Stimulated activated CD8-positive, alpha-beta memory T cell treated with anti-CD3 and anti-CD28 coated beads, Interleukin-7, amount 100 ng/mL, for 48 hours (primary cell): ENCODE measurements at places on chromosomes 11 and 22.

DNA sequence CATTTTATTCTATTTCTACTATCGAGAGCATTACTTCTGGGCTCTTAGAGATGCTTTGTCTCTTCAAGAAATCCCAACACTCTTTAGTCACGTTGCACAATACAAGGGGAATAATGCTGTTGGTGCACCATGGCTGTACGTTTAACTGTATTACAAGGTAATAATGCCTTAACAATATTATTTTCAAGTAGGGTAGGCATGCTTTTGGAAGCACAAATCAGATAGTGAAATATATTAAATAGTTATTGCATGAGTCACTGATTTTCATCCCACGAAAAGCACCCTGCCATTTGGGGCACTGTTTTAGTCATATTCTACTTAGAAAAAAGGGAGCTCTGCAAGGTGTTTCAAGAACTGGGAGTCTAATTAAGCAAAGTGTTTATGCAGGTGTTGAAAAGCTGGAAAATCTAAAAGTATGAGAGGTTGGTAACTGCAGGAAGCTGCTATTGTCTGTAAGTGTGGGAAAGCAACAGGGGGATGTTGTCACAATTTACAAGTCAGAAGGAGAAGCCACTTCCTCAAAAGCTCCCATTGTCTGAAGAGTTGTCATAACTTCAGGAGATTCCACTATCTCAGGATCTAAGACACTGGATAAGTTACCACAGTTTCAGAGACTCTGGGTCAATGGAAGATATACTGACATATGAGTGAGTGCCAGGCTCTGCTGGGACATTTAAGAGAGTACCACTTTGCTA lies 218.2 kb downstream of the JRKL start:
- no peak for DNase-seq

DNA sequence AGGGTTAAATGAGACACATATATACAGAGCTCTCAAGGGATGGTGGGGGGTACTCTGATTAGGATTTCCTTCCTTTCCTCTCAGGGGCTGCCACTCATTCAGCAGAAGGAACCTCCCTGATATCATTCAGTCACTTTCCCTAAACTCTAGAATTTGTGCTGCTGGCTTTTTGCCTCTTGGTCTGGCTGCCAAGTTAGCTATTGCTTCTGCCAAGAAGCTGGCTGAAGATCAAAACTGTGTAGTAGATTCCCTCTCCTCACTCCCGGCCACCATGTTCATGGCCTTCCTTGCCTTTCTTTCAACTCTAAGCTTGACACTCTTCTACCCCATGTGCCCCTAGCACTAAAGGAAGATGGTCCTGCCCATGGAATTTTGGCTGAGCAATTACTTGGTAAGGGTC lies 18.7 kb downstream of the SLC6A5 start:
- no peak for DNase-seq

GRCh38 chr11:61675826-61676225 lies 4.4 kb upstream of the DAGLA start:
- no peak for DNase-seq

DNA sequence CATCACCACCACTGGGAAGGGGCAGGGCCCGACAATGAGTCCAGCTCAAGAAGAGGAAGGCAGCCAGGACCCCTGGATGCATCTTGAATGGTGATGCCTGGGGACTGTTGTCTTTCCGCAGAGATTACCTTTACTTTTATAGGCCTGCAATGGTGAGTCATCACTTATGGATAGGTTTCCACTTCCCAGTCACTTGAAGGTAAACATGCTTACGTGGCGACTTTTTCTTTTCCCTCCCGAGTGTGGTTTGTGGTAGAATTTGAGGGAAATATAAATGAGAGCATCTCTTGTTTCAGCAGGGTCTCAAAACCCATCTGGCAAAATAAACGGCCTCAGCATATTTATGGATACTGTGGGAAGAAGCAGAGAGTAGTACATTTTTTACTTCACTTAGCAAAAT lies at the start of gene MMP13:
Gene MMP13 (minus strand): TSS at position 109 of the 400 bp plus-strand sequence. CDS start 27 bp downstream, at position 82.
- no peak for DNase-seq

GRCh38 chr11:96043291-96043690 lies 119.4 kb upstream of the MTMR2 start:
- DNase-seq, result no peak

DNA sequence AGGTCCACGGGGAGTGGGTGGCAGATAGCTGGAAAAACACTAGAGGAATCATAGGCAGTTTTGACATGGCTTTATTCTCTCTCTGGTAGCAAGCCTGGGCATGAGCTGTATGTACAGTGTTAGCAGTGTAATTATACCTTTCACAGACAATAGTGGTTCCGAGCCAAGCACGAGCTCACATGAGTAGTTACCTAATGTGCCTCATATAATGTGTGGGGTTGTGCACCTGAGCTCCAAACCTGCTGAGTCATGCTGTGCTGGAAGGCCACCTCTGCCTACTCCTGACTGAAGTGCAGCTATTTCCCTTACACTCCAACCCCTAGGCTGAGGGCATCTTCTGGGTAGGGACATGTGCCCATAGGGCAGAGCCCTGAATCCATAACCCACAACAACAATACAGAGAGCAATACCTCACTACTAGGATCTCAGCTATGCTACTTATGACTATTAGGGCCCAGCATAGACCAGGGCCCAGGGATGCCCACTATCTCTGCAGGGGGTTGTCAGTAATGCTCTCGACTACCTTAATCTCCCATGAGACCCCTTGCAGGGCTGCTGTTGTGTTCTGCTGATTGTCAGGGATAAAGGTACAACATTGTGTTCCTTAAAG lies 432.1 kb downstream of the DYNC2H1 start:
- DNase-seq, result no peak

DNA sequence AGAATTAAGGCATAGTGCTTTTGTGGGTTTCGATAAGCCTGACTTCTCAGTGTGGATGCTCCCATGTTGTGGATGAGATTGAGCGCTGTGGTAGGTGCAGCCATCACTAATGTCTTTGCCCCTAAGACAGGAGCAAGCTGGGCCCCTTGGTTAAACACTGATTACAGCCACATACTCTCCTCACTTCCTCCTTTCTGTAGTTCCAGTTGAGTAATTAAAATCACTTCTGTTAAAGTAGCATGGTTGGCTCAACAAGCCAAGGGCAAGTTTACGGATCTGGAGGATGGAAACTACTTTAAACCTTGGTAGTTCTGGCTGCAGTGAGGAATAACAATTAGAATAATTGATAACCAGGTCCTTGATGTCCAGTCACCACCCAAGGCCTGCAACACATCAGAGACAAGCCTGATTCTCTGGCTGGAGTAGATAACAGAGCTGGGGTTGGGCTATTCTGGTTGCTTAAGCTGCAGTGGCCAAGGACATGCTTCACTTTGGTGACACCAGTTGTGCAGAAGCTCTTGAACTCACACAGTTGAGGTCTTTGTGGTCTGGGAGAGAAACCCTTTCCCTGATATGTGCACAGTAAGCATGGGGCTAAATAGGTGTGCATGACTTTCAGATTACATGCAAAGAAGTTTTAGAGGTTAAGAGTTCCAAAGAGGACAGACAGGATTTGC lies 81.3 kb downstream of the KIRREL3 start:
- no peak for DNase-seq

DNA sequence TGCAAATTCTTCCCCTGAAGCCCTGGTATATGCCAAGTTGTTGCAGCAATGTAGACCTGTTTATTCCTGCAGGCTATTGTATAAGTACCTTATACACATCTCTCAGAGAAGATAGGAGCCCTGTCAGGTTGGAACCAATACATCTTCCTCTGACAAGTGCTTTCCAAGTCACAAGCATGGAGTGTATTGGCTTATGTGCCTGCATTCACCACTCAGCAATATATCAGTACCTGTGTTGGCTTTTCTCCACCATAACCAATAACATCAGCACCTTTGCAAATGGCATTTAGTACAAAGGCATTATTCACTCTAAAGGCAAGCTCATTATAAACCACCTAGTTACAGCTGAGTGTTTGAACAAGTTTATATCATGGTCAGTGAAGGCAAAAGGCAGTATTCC lies 611.7 kb upstream of the CNTN5 start:
- DNase-seq, result no peak

DNA sequence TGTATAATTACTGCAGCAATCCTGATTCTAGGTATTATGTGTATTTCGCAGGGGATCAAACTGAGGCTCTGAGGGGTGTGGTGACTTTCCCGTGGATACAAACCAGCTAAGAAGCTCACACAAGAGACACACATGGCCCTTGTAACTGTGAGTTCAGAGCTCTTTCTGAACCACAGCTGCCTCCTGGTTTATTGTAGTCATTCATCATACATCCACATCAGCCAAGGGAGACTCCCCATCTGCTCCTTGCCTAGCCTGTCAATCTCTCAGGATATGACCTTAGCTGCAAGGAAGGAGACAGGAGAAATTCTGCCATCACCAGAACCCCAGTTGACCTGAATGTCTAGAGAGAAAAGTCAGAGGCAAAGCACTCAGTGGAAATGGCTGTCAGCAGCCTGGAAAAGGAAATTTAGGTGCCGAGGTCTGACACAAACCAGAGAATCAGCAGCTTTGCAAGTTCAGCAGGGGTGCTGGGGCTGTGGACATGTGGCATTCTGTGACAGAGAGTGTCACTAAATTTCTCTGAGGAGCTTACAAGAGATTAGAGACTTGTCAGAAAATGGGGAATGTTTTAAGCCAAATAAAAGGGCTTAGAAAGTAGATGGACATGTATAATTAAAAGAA lies 209.5 kb downstream of the AASDHPPT start:
- DNase-seq, result no peak

DNA sequence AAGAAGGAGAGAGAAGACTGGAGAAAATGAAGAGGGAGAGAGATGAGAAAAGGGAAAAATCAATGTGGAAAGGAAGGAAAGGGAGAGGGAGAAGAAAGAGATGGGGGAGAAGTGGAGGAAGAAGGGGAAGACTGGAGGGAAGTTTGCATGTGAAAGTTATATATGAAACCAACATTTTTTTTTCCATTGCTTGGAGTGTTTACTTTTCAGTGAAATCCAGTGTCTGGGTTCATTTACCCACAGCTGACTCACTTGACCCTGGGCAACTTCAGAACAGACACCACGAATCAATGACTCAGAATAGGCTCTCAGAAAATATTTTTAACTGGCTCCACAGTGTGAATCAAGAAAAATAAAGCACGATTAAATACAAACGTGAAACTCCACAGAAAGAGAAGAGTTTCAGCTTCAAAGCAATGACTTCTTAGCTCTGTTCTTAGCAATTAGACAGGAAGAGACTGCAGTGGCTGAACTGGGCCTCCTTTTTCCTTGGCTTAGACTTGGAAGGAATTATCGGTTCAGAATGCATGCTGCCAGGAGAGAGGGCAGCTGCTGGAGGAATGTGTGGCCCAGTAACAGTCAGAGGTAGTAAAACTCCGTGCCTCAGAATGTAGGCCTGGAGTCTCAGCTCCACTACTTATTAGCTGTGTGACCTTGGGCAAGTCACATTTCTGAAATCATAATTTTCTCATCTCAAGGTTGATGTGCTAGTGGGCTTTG lies 237.5 kb downstream of the MIAT start:
- no peak for DNase-seq

DNA sequence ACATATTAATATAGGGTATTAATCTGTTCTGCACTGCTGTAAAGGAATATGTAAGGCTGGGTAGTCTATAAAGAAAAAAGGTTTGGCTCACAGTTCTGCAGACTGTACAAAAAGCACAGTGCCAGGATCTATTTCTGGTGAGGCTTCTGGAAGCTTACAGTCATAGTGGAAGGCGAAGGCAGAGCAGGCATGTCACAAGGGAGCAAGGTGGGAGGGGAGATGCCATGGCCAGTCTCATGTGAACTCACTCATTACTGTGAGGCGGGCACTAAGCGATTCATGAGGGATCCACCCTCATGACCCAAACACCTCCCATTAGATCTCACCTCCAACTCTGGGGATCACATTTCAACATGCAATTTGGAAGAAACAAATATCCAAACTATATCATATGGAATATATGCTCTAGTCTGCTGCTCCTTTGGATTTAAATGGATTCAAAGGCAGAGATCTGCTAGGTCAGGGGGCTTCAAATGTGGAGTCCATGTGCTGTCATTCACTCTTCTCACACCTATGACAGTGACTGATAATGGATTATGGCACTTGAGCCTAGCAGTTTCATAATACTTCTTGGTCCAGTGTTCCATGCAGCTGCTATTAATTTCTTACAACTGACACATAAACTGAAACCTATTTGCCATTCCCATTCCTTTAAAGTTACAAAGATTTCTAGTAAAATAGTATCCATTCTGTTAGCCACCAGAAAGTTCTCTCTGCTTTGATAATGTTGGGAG lies 146.0 kb downstream of the ATG16L2 start:
- DNase-seq, result no peak

GRCh38 chr11:75814363-75814676 lies 690 bp upstream of the UVRAG start:
- no peak for DNase-seq

DNA sequence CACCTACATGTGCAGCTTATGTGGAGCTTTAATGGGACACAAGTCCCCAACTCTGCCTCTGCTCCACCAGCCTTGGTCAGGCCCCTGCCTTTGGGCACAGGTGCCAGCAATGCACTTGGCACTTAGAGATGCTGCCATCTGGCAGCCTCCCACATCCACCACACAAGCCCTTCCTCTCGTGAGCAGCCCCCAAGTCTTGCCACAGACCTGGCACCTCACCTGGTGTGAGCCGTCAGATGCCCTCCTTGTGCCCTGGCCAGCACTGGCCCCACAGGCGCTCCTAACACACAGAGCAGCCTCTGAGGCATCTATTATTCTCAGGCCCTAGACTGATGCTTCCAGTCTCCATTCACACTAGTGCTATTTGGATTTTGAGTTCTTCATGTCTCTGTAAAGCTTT lies 24.5 kb upstream of the SERPIND1 start:
- DNase-seq, result no peak

GRCh38 chr11:38598418-38598817 lies 2000.4 kb upstream of the RAG2 start:
- DNase-seq, result no peak

DNA sequence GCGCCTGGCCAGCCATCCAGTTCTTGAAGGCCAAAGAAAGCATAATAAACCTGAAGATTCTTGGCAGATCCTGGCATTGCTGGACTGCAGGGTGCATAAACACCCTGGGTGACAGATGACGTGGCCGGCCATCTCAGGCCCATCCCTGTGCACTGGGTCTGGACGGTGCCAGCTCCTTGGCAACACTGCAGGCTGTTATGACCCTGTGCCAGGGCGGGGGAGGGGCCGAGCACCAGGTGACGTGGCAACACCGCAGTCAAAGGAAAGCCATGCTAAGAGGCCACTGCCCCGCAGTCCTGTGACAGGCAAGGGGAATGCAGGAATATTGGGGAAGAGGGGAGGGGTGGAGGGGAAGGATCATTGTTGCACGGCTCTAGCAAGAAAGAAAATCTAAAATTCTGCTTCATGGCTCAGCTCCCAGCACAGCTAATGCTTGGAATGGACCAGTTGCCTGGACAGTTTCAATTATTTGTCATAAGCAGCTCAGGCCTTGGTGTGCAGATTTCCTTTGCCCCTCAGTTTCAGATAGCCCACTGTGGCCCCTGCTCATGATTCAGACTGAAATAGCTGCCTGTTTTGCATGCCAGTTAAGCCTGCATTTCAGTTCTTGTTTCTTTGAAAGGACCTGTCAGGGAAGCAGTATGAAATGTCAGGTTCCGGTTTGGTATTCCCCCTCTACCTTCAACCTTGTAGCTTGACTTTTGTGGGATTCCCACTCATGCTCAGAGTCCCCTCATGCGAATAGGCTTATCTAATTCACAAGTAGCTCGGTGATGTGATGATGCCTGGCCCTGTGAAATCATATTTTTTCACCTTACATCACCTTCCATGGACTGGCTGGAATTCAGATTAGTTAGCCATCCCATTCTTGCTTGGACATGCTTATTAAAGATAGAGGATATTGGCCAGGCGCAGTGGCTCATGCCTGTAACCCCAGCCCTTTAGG lies 29.7 kb upstream of the DDX6 start:
- no peak for DNase-seq

- no peak for DNase-seq
Measured at GRCh38 chr11:58059007-58059350, 28.2 kb downstream of the OR6Q1 start.
